ENCODE measurements at places on chromosomes 16 and 17. TPM values are rescaled to one million over a fixed set of nuclear protein-coding genes. Genes with fewer than 3 reads are reported as not detected.

The CCL16 gene
- not detected for total RNA-seq

The STX4 gene
- 17.1 TPM for total RNA-seq

The C16orf89 gene
- 5.4 TPM for total RNA-seq

The EPX gene
- not detected for total RNA-seq

DNA sequence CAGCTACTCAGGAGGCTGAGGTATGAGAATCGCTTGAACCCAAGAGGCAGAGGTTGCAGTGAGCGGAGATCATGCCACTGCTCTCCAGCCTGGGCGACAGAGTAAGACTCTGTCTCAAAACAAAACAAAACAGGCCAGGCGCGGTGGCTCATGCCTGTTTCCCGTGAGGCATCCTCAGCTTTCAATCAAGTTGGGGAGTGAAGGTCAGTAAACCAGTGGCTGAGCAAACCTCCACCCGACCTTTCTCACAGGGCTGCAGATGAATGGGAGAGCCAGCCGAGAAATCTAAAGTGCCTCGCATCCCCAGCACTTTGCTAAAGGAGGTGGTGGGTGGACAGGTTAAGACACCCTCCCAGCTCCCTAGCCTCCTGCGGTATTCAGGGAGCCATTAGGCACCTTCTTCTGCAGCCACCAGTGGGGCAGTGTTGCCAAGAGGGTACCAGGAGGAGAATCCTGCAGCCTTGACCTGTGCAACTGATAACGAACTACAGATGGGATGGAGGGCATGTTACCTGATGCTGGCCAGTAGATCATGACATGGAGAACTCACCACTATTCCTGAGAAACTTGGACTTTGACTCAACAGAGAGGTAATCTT is 59.0 kb downstream of the KPNA2 start:
- no peaks in the 10 kb centered on the region for H3K4me1 ChIP-seq
- H3K27ac ChIP-seq: no peak overlapping the region
- DNase-seq: peak; percentile 38
- no peaks in the 10 kb centered on the region for H3K36me3 ChIP-seq
- H3K4me3 ChIP-seq: no peak overlapping the region

- no peaks in the 10 kb centered on the region for H3K27me3 ChIP-seq
- no peaks in the 10 kb centered on the region for H3K36me3 ChIP-seq
- peaks cover 40% of the 10 kb centered on the region for H3K4me1 ChIP-seq
- H3K4me3 ChIP-seq: no peak overlapping the region
These were observed 13.2 kb upstream of the MPRIP start for GRCh38 chr17:17028878-17029535.

DNA sequence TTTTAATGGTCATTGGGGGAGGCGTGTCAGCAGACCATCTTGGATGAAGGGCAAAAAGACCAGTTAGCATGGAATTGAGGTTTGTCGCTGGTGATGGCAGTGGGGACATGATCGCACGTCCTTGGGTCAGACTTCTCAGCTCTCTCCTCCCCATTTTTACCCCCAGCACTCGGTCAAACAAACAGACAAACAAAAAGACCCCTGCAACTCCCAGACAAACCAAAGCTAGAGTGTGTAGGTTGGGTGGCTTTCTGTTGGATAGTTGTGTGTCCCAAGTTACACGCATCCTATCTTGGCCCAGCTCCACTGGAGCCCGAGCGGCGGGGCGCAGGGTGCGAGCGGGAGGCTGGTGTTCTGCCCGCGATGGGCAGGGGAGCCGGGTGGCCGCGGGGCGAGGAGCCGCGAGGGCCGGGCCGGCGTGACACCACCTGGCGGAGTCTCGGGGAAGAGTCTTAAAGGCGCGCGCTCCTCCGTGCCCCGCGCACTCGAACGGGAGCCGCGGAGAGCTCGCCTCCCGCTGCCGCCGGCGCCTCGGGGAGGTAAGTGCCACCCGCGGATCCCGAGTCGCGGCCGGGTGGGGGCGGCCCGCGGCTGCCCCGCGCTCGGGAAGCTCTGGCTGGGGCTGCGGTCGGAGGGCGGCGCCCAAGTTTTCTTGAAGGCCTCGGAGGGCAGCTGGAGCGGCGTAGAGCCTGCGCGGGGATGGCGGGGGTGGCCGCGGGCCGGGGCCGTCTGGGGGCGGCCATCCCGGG is 18.5 kb upstream of the NTN1 start:
- no peaks in the 10 kb centered on the region for H3K4me1 ChIP-seq
- peak overlapping the region; percentile 47 for H3K4me3 ChIP-seq
- no peaks in the 10 kb centered on the region for H3K36me3 ChIP-seq
- no peaks in the 10 kb centered on the region for H3K27me3 ChIP-seq
- H3K27ac ChIP-seq: peak overlapping the region; percentile 48
- DNase-seq: no peak

DNA sequence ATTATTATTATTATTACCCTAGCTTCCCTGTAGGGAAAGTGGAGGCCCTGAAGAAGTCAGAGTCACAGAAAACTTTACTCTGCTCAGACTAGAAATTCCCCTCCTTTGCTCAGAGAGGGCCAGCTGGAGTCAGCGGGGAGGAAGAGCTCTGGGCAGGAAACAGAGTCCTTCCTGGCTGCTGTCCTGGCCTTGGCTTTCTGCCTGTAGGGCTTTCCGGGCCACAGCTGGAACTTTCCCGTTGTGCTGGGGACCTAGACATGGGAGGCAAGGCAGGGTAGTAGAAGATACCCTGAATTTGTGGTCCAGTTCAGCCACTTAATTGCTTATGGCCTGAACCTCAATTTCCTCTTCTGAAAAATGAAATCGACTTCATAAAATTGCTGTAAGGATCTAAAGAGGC is 14.0 kb upstream of the CCL2 start:
- H3K4me3 ChIP-seq: no peak overlapping the region
- no peaks in the 10 kb centered on the region for H3K27me3 ChIP-seq
- peaks cover 78% of the 10 kb centered on the region for H3K4me1 ChIP-seq
- DNase-seq: no peak

DNA sequence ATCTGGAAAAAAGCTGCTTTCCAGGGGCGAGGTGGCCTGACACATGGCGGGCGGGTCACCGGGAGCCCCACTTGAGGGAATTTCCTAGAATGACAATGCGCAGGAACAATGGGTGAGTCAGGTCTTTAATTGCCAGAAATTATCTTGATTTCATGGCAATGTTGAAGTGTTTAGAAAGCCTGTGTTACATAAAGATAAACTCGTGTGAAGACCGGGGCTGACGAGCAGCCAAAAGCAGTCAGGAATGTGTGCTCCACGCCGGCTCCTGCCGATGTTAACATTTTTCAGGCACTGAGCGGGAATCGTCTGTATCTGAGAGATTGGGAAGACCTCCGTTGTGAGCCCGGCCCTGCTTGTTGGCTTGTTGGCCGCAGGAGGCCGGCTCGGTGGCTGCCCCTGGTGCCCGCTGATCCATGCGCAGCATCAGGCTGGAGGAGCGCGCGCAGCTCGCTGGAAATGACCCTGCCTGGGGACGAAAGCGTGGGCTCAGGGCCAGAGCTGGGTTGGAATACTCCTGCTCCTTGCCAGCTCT is 353.1 kb downstream of the FOXL1 start:
- H3K4me3 ChIP-seq: no peak overlapping the region
- no peaks in the 10 kb centered on the region for H3K27me3 ChIP-seq
- peak overlapping the region; percentile 4 for H3K27ac ChIP-seq
- H3K4me1 ChIP-seq: peaks cover 33% of the 10 kb centered on the region
- no peaks in the 10 kb centered on the region for H3K36me3 ChIP-seq
- DNase-seq: peak; percentile 80

DNA sequence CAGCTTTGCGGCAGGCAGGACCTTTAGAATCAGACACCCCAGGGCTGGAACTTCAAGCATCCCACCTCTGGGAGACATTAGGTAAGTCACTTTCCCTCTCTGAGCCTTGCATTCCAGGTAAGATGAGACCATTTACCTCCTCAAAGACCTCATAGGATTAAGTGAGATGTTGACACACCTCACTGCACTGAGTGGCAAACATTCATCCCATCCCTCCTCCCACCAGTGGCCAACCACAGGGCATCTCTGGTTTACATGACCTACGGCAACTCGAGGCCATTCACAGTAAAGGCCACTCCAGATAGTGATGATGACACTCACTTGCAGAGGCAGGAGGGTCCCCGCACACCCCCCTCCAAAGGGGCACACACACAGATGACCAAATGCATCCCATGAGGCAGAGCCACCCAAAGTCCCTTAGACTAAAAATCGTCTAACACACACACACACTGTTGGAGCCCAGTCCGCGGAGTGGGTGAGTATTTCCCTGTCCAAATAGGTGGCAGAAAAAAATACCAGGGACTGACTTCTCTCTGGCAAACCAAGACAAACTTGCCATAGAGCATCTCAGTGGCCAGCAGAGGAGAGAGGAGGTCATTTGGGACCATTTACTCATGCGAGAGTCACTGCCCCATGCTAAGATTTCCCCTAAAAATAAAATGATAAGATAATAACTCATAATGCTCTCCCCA is 454.9 kb downstream of the SOX9 start:
- no peaks in the 10 kb centered on the region for H3K4me1 ChIP-seq
- H3K27ac ChIP-seq: no peak overlapping the region
- no peaks in the 10 kb centered on the region for H3K27me3 ChIP-seq
- no peak for DNase-seq
- no peaks in the 10 kb centered on the region for H3K36me3 ChIP-seq

GRCh38 chr16:60166-60565 is 6.5 kb downstream of the SNRNP25 start:
- H3K27me3 ChIP-seq: no peaks in the 10 kb centered on the region
- H3K27ac ChIP-seq: no peak overlapping the region
- no peaks in the 10 kb centered on the region for H3K4me1 ChIP-seq
- no peak overlapping the region for H3K4me3 ChIP-seq
- DNase-seq: no peak

DNA sequence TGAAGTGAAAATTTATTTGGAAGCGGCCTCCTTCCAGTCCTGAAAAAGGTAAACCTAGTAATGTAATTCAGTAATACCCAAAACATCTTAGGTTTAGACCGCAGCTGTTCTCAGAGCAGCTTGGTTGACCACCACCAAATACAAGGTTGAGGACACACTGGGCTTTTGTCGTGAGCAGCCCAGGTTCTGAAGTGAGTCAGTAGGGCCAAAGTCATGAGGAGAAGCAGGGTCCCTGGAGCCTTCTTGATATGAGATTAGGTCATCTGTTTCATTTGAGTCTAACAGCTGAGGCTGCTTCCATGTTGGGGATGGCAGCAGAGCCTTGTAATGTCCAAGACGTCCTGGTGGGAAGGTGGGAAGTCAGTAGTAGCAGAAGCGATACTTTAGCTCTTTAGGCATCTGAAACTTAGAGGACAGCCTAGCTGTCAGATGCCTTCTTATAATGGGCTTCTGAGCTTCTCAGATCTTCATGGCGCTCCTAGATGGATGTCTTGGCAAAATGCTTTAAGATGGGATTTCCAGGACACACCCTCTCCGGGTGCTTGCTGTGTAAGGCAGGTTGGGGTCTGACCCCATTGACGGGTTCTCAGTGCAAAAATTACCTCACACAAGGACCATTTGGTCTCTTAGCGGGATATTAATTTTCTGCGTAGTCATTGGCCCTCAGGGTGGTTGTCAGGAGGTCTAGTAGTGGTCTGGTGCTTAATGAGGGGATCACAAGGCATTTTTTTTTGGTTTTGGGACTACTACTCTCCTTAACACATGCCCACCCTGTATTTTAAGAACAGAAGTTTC is 2.4 kb downstream of the ALKBH5 start:
- H3K36me3 ChIP-seq: peaks cover 9% of the 10 kb centered on the region
- H3K27me3 ChIP-seq: no peaks in the 10 kb centered on the region
- H3K4me1 ChIP-seq: no peaks in the 10 kb centered on the region
- DNase-seq: no peak

- peaks cover 8% of the 10 kb centered on the region for H3K36me3 ChIP-seq
- no peaks in the 10 kb centered on the region for H3K4me1 ChIP-seq
- no peak for DNase-seq
- H3K27me3 ChIP-seq: no peaks in the 10 kb centered on the region
These were observed 15.4 kb downstream of the ARL2BP start for GRCh38 chr16:57260294-57260929.

DNA sequence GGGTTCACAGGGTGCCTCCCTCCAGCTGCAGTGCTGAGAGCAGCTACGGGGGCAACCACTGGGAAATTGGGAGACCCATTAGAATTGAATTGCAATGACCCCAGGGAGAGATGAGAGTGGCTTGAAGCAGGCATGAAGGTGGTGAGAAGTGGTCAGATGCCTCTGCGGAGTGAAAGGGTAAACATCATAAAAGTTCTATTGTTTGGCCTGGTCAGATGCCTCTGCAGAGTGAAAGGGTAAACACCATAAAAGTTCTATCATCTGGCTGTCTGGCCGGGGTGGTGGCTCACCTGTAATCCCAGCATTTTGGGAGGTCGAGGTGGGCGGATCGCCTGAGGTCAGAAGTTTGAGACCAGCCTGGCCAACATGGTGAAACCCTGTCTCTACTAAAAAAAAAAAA is 53.5 kb downstream of the TNFRSF13B start:
- no peak overlapping the region for H3K4me3 ChIP-seq
- no peak for DNase-seq
- H3K36me3 ChIP-seq: no peaks in the 10 kb centered on the region
- H3K27ac ChIP-seq: no peak overlapping the region
- H3K4me1 ChIP-seq: no peaks in the 10 kb centered on the region
- H3K27me3 ChIP-seq: no peaks in the 10 kb centered on the region

DNA sequence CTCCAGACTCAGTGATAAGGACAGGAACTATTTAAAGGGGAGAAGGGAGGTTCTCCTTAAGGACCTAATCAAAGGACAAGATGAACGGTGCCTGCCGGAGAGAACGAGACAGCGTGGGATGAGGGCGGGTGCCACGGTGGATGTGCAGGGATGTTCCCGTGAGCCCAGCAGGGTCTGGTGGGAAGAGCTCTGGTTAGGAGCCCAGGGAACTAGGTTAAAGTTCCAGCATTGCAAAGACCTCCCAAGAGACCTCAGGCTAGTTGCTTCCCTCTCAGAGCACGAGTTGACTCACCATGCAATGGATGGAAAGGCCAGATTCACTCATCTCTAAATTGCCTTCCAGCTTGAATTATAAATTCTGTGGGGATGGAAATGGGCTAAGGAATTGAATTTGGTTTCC is 14.7 kb downstream of the CCR7 start:
- H3K4me1 ChIP-seq: peaks cover 83% of the 10 kb centered on the region
- peak overlapping the region; percentile 87 for H3K27ac ChIP-seq
- H3K27me3 ChIP-seq: no peaks in the 10 kb centered on the region
- H3K4me3 ChIP-seq: no peak overlapping the region
- no peaks in the 10 kb centered on the region for H3K36me3 ChIP-seq

GRCh38 chr16:89485701-89486246 is 4.6 kb downstream of the ANKRD11 start:
- no peaks in the 10 kb centered on the region for H3K4me1 ChIP-seq
- H3K4me3 ChIP-seq: no peak overlapping the region
- no peaks in the 10 kb centered on the region for H3K27me3 ChIP-seq
- no peaks in the 10 kb centered on the region for H3K36me3 ChIP-seq
- peak overlapping the region; percentile 9 for H3K27ac ChIP-seq
- DNase-seq: no peak
